ENCODE measurements at places on chromosomes 3 and 15.

DNA sequence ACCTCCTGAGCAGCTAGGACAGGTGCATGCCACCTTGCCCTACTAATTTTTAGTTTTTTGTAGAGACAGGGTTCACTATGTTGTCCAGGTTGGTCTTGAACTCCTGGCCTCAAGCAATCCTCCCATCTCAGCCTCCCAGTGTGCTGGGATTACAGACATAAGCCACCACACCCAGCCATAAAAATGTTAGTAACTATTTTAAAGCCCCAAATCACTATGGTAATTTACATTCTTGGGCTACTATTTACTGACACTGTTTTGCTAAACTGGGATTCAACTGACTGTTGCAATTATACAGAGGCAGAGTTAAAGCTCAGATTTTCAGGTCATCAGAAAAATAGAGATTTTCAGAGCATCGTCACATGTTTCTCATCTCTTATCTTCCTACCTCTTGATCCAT is 258.6 kb downstream of the FEZF2 start:
- no peak for DNase-seq

- DNase-seq: no peak
Observed at GRCh38 chr3:129793942-129794310, 99.6 kb downstream of the TMCC1 start.

DNA sequence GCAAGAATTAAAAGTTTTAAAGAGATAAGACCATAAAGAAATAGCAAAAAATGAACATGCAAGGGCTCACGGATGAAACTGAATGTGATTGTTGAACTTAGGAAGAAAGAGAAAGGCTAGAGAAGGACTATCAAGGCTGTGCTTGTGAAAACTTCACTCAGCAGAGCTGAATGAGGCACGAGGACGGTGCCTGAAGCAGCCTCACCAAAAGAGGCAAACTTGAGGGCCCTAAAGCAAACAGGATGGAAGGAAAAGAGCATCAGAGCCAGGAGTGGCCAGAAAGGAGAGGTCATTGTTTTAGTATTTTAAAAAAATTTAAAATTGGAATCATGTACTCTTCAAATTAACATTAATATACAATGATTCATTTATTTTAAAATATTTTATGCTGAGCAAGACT is 191.2 kb upstream of the SOX14 start:
- DNase-seq: no peak

DNA sequence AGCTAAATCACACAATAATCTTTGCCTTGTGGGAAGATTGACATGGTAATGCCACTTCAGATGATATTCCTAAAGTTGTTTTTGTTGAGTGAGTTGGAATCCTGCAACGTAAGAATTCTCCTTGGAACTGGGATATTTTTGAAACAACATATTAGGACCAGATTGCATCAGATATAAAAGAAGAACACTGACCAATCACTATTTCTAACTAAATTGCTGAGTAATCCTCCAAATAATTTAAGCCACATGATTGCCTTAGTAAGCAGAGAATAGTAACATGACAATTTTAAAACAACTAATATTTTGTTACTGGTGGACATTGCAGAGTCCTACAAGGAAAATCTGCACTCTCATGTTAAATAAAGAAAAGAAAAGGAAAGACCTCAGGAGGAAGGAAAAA is 353.9 kb upstream of the LMCD1 start:
- DNase-seq: no peak

- no peak for DNase-seq
Observed at GRCh38 chr3:38724392-38724736, 74.9 kb upstream of the SCN5A start.

DNA sequence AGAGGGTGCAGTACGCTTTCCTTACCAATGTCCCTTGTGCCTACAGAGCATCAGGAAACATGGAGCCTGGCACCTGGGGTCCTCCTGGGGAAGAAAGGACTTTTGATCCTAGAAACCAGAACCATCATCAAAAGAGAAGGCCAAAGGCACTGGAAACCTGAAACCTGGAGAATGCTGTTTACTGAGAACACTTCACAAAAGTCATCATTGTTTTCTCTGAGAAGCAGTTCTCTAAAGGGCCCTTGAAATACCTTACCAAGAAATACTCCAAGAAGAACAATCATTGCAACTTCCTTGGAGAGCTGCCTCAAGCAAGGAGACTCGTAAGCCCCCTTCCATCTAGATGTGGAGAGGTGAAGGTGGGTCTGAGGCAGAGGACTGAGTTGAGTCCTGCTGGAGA is 66.0 kb downstream of the TLE3 start:
- DNase-seq: no peak

DNA sequence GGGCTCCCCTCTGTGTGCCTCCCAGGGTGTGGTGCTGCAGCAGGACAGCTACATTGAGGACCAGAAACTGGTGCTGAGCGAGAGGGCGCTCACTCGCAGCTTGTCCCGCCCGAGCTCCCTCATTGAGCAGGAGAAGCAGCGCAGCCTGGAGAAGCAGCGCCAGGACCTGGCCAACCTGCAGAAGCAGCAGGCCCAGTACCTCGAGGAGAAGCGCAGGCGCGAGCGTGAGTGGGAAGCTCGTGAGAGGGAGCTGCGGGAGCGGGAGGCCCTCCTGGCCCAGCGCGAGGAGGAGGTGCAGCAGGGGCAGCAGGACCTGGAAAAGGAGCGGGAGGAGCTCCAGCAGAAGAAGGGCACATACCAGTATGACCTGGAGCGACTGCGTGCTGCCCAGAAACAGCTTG is 53.7 kb downstream of the KLHL25 start:
- no peak for DNase-seq

- no peak for DNase-seq
Observed at GRCh38 chr3:160773722-160774121, 17.7 kb downstream of the PPM1L start.

DNA sequence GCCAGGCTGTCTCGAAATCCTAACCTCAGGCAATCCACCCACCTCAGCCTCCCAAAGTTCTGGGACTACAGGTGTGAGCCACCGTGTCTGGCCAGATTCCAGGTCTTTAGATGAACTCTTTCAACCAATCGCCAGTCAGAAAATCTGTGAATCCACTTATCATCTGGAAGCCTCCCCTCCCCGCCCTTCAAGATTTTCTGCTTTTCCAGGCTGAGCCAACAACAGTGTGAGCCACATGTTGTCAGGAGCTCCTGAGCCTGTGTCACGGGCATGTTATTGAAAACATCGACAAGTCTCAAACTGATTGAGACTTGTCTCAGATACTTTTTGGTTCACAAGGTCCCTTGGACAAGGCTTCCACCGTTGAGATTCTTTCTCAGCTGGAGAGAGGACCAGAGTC is 52.0 kb upstream of the TRPM1 start:
- DNase-seq: no peak

DNA sequence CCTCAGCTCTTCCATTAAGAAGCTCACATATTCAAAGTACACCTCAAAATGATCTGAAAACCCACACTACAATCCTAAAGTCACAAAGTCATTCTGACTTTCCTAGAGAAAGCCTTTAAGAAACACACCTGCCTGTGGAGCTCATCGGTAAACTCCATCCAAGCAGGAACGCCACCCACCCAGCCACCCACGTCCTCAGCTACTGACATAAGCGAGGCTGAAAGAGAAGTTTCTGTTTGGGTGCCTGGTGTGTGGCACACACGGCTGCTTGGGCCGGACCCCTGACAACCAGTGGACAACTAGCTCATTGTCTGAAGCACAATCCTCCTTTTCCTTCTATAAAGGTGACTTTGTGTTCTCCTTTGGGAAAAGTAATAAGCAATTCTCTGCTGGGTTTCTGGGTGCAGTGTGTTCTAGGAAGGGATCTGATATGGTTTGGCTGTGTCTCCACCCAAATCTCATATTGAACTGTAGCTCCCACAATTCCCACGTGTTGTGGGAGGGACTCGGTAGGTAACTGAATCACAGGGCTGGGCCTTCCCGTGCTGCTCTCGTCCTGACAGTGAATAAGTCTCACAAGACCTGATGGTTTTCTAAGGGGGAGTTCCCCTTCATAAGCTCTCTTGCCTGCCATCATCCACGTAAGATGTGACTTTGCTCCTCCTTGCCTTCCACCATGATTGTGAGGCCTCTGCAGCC is 26.1 kb downstream of the FAM174B start:
- no peak for DNase-seq

- no peak for DNase-seq
Observed at GRCh38 chr3:86702381-86702958, 288.5 kb downstream of the VGLL3 start.

GRCh38 chr15:58980351-58980939 is 7.0 kb upstream of the RNF111 start:
- no peak for DNase-seq

- no peak for DNase-seq
Observed at GRCh38 chr15:28004143-28005003, 94.7 kb downstream of the OCA2 start.

GRCh38 chr15:38072348-38073177 is 138.1 kb downstream of the TMCO5A start:
- DNase-seq: no peak

Data from stimulated activated CD8-positive, alpha-beta memory T cell treated with anti-CD3 and anti-CD28 coated beads, Interleukin-15, amount 100 ng/mL, for 4 hours (primary cell).